ENCODE measurements at places on chromosomes 7 and 10.

GRCh38 chr7:116951366-116952292, 1.7 kb upstream of the ST7 start:
- no peak for DNase-seq

GRCh38 chr10:16986082-16986405, 143.6 kb downstream of the CUBN start:
- no peak for DNase-seq

DNA sequence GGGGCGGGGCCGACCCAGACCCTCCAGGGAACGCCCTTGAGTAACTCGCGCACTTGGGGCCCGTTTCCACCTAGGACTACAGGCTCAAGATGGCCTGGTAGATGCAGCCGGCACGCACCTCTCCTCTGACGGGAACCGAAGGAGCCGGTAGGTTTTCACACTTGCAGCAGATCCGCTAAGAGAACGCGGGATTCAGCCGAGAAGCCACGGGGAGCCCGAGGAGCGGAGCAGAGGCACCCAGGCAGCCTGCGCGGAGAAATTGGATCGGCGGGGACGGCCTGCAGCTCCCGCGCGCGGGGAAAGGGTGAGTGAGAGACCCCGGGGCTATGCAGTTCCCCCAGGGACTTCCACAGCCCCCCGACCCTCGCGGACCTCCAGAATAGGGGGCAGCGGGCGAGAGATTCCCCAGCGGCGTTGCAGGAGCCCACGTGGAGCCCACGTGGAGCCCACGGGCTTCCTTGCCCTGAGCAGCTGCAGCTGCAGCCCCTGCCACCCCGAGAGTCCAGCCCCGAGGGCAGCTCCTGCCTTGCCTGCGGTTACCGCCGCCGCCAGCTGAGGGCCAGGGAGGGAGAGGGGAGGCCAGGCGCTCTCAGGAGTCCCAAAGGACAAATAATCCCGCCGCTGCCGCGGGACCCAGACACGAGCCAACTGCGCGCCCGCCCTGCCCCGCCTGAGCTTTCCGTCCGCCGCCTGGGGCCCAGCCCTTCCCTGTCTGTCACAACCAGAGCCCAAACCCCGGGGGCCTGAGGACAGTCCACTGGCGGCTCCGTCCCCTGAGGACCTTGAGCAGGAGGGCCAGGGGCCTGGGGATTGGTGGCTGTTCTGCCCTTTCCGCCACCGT, 13.1 kb downstream of the IFT22 start:
- no peak for DNase-seq

DNA sequence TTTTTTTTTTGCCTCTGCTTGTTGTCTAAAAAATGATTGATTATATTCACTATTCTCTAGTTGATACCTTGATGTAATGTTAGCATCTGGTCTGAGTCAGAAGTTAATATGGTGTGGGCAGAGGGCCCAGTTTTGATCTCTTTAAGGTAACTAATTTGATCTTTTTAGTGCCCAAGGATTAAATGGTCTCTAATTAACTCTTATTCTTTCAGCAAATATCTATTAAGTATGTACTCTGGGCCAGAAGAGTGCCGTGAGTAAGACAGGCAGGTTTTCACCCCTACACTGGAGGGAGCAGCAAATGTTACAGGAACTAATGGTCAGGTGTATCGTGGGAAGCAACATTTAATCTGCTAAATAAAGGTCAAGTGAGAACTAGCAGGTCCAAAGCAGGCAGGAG, 144.6 kb upstream of the COL1A2 start:
- no peak for DNase-seq

DNA sequence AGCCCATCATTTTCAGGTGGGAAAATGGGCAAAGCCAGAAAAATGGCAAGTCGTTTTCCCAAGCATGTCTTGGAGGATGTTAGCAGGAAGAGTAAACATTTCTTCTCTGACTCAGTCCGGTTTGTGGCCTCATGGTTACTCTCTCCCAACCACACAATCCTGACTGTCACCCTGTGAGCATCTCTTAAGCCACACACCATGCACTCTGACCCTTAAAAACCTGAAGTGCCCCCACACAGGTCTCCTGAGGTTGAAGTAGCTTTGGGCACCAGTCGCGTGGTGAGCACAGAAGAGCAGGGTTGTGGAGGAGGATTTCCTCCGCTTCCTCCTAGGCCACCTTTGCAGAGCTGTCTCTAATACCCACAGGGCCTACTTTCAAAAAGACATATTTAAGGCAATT, 387.3 kb upstream of the NPVF start:
- no peak for DNase-seq

DNA sequence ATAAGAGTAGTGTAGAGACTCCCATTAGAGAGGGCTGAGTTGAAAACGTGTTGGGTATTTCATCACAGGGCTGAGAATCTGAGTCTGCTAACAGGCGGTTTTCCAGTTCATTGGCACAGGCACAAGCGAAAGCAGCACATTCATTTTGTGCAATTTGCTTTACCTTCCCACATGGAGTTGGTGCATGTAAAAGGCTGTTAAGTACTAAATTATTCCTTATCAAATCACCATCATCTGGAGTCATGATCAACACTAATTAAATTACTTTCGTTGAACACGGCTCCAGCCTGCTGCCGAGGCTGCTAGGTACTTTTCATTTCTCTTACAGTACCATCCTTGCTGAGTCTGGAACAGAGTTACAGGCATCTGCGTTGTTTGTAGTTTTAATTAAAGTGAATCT, 43.8 kb downstream of the ETV1 start:
- DNase-seq = no peak

GRCh38 chr10:121076776-121077715, 225.9 kb downstream of the WDR11 start:
- DNase-seq = no peak

GRCh38 chr10:121281576-121281975, 316.7 kb downstream of the FGFR2 start:
- DNase-seq = no peak

DNA sequence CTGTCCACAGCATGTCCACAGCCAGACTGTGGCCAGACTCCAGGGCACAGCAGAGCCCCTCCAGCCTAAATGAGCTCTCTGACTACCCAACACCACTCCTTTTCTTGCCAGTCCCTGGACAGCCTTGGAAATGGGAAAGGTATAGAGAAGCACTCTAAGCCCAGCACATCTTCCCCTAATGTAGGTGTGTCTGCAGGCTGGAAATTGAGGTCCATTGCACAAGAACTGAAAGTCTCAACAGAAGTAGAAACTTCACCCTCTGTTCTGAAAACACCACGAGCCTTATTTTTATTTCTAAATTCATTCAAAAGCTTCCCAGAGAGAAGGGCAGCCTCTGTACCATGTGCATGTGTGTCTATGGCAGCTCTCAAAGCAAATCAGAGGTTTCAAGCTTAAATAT, 3.7 kb upstream of the KCNMA1 start:
- DNase-seq = no peak

GRCh38 chr7:115368998-115369397, 447.1 kb downstream of the MDFIC start:
- DNase-seq = no peak

- DNase-seq = no peak
Measured at GRCh38 chr7:26944501-26945358, 80.3 kb upstream of the SKAP2 start.

DNA sequence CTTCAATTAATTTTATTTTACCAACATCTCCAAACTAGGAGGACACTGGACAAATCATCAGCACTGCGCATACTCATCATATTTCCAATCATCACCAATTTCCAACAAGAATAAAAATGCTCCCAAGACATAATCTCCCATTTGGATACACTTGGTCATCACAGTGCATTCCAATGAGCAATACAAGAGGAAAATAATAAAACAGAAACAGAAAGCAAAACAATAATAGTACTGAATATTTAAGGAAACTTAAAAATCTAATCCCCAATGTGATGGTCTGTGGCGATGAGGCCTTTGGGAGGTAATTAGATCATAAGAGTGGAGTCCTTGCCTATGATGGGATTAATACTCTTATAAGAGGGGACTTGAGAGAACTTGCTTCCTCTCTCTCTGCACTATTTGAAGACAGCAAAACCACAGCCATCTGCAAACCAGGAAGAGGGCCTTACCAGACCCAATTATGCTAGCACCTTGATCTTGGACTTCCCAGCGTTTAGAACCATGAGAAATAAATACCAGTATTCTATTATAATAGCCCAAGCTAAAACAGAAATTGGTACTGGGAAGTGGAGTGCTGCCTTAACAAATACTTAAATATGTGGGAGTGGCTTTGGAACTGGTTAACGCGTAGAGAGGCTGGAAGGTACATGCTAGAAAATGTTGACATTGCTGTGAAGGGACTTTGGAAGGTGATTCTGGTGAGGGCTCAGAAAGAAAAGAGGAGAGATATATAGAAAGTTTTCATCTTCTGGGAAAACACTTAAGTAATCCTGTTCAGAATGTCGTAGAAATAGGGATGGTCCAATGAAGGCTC, 91.5 kb downstream of the JAZF1 start:
- DNase-seq = no peak

DNA sequence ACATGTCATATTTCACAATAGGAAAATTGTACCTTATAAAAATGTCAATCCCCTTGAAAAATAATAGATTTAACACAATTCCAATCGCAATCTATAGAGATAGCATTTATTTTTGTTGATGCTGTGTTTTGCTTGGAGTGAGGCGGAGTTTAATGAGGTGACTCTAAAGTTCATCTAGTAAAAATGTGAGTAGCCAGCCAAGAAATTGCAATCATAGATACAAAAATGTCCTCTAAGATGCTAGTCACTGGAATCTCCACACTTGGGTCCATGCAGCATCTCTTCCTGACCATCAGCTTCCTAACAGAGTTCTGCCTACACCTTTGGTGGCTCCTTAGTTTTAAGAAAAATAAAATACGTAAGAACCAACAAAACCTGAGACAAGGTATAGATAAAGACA, 44.9 kb downstream of the GLI3 start:
- no peak for DNase-seq

DNA sequence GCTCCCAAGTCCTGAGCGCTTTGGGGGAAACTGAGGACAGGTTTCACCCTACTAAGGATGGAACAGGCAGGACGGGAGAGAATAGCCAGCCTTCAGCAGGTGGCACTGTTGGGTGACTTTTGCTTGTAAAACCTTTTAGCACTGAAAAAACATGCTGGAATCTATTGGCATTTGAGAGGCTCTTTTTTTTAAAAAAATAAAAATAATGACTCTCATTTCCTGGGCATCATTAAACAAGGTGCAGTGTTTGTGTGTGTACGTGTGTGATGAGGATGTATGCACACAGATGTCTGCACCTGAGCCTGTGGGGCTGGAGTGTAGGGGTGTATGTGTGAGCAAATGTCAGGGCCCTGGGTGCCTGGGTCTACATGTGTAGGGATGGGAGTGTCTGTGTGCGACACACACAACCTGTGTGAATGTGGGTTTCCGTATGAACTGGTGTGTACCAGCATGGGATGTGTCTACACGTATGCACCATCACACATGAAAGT, 177.9 kb downstream of the RPS24 start:
- DNase-seq = no peak

- no peak for DNase-seq
Measured at GRCh38 chr10:63409465-63410027, 56.2 kb downstream of the JMJD1C start.

DNA sequence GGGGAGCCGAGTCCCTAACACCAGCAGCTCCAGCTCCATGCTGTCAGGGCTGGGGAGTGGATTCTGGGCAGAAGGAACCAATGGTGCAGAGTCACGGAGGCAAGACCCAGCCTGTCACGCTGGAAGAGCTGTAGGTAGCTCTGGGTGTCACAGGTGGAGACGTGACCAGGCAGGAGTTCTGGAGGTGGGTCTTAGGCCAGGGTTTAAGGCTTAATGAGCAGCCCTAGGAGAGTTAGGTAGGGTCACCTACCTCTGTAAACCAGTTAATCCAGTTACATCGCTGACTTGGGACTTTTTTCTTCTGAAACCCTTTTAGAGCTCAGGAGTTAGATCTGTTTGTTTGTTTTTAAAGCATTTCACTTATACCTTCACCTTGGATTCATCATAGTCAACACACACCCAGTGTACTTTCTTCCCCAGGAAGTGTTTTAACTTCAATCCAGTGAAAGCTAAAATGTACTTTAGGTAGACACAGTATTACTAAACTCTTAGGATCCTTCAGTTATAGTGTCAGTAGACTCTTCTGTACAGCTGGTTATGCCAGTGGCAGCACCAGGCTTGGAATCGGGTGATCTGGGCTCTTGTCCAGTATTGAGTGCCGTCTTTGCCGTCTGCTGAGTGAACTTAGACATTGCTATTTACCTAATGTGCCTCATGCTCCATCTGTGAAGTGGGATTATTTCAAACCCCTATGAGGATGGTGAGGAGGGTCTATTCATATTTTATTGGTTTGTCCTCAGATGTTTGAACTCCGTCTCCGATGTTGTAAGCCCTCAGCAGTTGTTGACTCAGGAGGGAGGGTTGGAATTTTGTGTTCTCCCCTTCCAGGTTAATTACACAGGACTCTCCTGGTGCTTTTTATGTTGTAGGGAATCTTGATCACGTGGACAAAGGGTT, 31.0 kb downstream of the TACR2 start:
- no peak for DNase-seq

GRCh38 chr10:52570490-52570889, 202.1 kb downstream of the MBL2 start:
- DNase-seq = no peak

GRCh38 chr7:28800150-28800549, 158.0 kb downstream of the TRIL start:
- DNase-seq = no peak

DNA sequence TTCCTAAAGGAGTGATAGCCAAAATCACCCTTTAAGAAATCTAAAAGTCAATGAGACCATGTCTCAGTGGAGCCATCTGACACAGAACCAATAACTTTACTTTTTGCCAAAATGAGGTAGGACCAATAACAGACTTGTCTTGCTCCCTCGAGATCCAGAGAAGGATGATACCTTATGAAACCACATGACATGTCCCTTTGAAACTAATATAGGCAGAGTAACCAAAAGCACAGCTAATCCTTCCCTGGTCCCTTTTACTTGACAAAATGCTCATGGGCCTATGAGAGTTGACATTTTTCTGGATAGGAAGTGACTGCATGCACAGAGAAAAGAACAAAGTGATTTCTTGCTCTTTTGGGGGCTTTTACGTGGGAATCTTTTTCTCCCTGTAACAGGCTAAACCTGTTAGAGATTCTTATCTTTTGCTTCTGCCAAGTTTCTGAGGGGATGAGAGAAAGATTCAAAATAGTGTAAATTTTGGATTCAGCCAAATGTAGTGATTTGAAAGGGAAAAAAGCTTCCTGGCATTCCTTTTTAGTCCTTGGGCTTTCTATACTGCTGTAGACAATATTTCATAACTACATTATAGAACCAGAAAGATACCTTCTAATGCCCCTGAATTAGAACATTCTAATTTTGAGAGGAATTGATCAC, 87.6 kb downstream of the ARMH3 start:
- DNase-seq = no peak

DNA sequence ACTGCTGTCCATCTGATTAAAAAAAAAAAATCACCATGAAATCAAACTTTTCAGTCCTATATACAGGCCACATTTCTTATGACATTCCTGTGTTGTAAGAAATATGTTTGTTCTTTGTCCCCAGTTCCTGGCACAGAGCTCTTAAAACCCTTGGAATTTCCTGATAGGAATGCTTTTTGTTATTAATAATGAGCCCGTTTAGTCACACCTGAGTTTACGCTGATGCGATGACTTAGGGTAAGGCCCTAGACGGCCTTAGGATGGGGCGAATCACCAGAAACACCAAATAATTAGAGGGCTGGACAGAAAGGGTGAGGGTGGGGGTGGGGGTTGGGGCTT, 17.5 kb downstream of the TSPAN15 start:
- no peak for DNase-seq
